ENCODE measurements at places on chromosomes 7 and 10. TPM values are rescaled to one million over a fixed set of nuclear protein-coding genes. Genes with fewer than 3 reads are reported as not detected.

Gene MLXIPL
- total RNA-seq, result not detected

Gene METTL27
- 1.8 TPM for total RNA-seq

Gene FANK1
- not detected for total RNA-seq

Gene ZNF22
- total RNA-seq, result 25.6 TPM

Gene TMEM225B
- total RNA-seq, result 0.64 TPM
